Neural crest cell (in vitro differentiated cells): ENCODE measurements at places on chromosomes 1 and 21.

DNA sequence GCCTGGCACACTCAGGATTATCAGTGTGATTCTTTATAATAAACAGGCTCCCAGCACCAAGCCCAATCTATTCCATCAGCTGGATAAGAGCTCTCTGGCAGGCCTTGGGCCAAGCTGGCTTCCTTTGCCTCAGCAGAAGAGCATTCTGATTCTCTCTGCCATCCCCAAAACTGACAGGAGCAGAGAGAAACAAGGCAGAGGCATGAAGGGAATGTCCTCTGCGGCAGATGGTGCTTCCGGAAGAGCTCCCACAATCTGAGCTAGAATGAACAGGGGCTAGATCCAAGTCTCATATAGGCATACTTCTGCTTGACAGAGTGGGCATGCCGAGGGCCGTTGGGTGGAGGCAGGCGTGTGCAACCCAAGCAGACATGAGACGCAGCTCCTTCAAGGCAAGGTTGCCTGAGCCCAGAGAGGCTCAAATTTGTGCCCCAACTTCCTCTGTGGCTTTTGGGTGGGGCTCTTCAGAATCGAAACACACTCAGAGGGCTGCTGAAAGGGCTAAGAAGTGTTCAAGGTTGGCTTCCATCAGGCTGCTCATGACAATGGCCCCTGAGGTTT lies 4.0 kb downstream of the CAPN2 start:
- DNase-seq = no peak

GRCh38 chr1:194866153-194866552 lies 1679.7 kb upstream of the B3GALT2 start:
- no peak for DNase-seq

- peak; percentile 73 for DNase-seq
Measured at GRCh38 chr1:115138973-115139372, 49.7 kb upstream of the TSPAN2 start.

DNA sequence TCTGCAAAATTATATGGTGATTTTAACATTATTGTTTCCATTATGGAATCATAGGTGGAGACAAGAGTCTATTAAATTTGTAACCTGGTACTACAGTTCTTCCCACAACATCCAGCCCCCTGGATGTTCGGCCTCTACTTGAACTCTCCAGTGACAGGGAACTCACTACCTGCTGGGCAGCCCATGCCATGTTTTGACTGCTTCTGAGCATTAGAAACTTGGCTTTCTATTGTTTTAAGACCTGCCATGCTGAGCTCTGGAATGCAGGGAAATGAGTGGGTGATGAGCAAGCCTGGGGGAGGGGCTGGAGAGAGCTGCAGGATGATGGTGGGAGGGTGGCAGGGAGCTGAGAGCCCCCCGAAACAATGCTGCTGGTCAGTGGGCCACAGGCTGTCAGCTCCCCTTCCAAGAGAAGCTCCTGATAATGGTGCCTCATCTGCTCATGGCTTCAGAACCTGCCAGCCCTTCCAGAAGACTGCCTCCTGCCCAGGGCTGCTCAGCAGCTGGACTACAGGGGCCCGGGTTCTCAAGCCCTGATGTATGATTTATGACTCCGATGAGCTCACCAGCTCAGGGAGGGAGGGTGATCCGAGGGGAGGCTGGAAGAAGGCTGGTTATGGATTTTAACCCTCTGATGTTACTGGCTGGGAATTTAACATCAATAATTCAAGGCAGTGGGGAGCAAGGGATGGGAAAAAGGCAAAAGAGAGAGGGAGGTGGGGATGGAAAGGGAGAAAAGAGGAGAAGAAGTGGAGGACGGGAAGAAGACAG lies 205.0 kb downstream of the HIVEP3 start:
- no peak for DNase-seq

DNA sequence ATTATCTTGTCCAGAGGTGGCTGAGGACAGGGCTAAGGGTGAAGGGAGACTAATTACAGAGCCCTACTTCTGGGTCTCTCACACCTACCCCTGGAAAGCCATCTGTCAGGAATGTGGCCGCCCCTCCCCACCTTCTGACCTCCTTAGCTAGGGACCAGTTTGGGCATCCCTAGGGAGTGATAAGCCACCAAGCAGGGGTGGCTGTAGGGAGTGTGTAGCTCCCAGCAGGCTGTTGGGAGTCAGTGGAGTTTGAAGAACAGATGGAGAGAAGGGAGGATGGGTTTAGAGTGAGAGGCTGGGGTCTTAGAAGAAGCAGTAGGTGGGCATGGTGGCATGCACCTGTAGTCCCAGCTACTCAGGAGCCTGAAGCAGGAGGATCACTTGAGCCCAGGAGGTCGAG lies 808 bp upstream of the SERINC2 start:
- DNase-seq = no peak

GRCh38 chr1:211377539-211378450 lies 51.2 kb downstream of the TRAF5 start:
- DNase-seq = no peak

DNA sequence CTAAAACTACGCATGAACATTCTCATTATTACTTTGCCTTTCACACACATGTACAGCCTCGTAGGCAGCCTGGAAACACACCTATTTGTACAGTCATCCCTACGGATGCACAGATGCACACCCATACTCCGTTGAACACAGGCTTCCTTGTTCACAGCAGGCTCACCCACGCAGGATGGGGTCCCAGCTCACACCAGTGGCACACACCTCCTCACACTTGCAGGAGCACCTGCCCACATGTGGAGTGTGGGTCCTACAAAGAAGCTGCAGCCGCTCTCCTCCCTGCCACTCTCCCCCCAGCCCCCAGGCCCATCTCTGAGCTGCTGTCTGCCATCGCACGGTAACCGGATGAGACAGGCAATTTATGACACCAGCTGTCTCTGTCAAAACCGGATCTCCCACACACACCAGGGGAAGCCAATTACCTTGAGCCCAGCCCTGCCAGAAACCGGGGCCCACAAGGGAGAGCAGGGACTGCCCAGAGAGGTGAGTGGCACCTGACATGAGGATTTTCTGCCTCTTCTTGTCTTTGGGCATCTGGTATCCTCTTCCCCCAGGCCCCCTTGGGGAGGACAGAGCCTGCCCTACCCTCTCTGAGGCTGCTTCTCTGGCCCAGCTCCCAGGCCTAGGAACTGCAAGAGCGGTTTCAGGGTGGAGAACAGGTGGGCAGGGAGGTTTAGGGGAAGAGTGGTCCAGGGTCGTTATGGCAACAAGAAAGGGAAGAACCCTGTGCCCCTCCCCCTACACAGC lies 175.4 kb downstream of the IGSF21 start:
- DNase-seq = no peak

DNA sequence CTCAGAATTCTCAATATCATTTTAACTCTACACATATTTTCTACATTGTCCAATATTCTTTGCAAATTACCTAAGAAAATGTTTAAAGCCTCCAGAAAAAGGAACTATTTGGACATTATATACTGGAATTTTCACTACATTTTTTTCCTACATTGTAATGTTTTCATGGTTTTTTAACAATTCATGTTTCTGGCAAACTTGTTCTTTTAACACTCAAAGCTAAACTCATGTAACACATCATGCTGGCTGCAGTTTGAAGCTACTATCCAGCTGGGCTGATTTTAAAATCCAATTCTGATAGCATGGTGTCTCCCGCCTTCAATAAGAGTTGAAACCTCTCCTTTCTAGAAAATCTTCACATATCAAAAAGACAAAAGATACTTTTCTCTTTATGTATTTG lies 52.0 kb downstream of the TGFBR3 start:
- DNase-seq = no peak

DNA sequence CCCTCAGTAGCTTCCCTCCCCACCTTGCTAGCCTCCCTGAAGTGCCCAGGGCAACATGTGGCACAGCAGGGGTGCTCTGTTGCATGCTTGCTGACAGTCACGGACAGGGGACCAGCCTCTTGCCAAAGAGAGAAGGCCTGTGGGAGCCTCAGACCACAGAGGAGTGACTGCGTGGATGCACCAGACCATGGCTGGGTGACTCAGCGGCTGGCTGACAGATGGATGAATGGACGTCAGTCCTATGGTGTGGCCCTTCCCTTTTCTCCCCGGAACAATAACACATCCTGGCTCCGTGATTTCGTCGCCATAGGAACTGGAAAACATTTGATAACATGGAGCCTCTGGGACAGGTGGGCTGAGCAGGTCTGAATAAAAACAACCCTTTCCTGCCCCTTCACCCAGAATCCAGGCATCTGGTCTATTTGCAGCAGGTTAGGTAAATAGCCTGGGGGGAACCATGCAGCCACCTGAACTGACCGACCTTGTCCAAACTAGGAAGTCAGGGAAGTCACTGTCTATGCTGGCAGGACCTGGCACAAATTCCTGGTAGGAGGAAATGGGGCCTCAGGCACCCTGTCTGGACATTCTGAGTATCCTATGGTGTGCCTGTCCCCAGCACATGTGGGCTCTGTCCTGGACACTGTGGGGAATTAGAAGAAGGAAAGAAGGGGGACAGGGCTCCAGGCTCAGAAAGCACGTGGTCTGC lies 53.3 kb downstream of the NENF start:
- DNase-seq = no peak

GRCh38 chr1:17551755-17552234 lies 12.3 kb downstream of the ARHGEF10L start:
- DNase-seq = no peak

DNA sequence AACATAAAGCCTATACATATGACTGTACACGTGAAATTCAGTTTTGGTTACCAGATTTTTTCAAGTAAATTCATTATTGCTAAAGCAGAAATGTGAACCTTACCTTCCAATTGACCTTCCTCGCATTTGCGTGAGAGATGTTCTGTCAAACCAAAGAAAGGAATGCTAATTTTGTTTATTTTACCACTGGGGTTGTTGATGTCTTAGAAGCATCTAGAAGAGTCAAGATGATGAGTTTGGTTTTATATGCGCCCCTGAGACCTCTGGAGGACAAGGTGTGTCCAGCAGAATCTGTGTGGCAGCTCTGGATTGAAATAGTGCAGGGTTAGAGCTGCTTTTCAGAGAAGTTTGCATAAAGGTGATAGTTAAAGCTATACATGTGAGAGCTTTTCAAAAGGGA lies 48.4 kb downstream of the ZBTB40 start:
- DNase-seq = no peak

DNA sequence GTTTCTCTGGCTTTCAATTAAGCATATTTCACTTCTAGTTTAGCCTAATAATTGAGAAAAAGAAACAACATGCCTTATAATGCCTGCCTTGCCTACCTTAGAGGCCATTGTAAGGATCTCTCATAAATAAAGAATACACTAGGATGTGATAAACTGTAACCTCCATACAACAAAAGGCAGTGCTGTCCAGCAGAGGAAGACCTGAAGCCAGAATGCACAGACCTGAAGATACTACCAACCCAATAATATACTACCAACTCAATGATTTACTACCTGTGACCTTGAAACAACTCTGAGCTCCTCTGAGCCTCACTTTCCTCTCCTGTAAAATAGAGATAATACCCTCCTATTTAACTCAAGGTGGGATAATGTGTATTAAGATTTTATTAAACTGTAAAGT lies 361.3 kb downstream of the TTLL7 start:
- DNase-seq = no peak

DNA sequence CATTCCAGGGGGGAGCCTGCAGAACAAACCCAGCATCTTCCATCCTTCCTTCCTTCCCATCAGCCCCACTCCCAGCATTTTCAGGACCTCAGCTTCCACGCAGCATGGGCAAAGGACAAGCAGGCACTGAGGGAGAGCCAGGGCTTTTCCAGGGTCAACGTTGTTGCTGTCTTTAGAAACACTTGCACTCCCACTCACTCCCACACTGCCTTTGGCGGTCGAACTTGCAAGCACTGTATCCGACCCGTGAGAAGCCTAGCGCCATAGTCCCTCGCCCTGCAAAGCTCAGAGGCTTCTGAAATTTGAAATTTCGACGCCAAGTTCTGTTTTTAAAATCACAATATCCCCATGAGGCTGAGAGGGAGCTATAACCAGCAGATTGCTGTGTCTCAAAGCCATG lies 47.4 kb downstream of the KCNAB2 start:
- DNase-seq = no peak

DNA sequence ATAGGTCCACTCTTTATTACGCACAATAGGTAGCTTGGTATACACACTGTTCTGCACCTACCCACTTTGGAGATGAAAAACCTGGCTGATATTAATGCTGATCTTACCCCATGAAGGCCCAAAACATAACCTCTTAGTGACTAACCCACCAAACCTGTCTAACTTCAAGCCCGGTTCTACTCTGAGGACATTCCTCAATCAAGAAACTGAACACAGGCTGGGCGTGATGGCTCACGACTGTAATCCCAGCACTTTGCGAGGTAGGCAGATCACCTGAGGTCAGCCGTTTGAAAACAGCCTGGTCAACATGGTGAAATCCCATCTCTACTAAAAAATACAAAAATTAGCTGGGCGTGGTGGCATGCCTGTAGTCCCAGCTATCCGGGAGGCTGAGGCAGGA lies 50.5 kb downstream of the EYA3 start:
- no peak for DNase-seq

- no peak for DNase-seq
Measured at GRCh38 chr1:30280572-30280971, 442.8 kb downstream of the MATN1 start.

DNA sequence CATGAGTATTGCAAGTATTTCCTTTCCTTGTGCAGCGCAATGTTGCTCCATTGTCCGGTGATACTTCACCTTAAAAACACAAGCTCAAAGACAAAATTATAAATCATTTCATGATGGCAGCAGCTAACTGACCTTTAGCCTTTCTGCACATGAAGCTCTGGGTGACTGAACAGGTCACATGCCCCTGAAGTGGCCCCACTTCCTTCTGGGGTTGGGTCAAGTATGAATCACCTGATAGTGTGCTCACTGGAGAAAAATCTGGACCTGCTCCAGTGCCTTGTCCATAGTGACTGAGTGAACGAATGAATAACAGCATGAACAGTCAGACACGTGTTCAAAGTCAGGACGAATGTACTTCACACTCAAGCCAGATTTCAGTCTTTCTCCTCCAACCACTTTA lies 658.9 kb downstream of the NPHP4 start:
- no peak for DNase-seq

GRCh38 chr21:35051287-35051818 lies 2.3 kb upstream of the RUNX1 start:
- peak; percentile 58 for DNase-seq

GRCh38 chr1:76950306-76950705 lies 83.0 kb downstream of the ST6GALNAC5 start:
- DNase-seq = no peak

GRCh38 chr1:178997428-178997827 lies 28.3 kb upstream of the FAM20B start:
- no peak for DNase-seq

DNA sequence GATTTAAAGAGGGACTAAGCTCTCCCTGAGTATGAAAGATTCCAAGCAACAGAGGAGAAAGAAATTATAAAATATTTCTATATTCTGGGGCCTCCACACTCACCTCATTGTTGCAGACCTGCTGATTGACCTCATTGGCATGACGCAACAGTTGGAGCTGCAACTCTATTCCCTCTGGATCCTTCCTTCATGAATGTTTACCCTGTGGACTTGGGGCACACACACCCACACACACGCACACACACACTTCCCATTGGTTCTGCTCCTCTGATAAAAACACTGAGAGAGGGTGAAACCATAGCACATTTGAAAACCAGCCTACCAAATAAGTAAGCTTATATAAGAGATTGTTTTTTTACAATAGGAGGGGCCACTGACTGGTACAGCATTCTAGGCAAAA lies 159.1 kb downstream of the BRINP2 start:
- DNase-seq = no peak
